Hematopoietic multipotent progenitor cell treated with erythropoietin and hydrocortisone succinate and interleukin-3 and kit ligand, for 6 days (in vitro differentiated cells): ENCODE measurements at places on chromosomes 7 and 10.
A peak's percentile ranks its signal among the peaks of the same experiment; 100 is the strongest.

GRCh38 chr10:100656454-100656853 is 88.9 kb upstream of the PAX2 start:
- DNase-seq: no peak

GRCh38 chr7:2116989-2117591 is 115.7 kb downstream of the MAD1L1 start:
- peak; percentile 68 for DNase-seq

DNA sequence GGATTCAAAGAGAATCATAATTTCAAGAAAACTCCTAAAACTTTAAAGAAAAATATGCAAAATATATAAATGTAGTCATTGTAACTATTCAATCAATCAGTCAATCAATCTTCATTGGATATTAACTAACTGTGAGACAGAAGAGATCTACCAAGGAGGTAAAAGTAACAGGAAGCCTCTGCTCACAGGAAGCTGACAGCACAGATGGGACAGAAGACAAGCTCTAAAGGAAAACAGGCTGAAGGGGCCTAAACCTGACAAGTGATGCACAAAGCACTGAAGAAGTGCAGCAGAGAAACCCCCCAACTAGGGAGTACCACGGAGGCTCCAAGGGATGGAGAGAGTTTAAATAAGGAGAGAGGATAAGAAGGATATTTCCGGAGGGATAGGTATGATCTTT is 173.0 kb downstream of the SKAP2 start:
- no peak for DNase-seq

DNA sequence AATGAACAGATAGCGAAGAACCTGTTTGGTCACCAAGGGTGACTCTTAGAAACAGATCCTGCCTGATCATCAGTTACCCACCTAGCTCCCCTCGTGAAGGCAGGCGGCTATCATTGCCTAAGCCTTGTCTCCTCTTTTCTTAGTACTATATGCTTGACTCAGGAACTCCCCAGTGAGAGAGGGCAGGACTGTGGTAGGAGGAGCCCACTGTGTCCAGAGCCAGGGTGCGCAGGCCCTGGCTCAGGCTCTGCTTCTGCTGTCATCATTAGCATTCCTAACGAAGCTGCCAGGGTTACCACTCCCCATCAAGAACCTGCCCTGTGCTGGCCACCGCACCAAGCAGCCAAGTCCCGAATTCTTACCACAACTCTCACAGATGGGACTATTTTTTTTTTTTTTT is 160.8 kb downstream of the CHN2 start:
- no peak for DNase-seq

DNA sequence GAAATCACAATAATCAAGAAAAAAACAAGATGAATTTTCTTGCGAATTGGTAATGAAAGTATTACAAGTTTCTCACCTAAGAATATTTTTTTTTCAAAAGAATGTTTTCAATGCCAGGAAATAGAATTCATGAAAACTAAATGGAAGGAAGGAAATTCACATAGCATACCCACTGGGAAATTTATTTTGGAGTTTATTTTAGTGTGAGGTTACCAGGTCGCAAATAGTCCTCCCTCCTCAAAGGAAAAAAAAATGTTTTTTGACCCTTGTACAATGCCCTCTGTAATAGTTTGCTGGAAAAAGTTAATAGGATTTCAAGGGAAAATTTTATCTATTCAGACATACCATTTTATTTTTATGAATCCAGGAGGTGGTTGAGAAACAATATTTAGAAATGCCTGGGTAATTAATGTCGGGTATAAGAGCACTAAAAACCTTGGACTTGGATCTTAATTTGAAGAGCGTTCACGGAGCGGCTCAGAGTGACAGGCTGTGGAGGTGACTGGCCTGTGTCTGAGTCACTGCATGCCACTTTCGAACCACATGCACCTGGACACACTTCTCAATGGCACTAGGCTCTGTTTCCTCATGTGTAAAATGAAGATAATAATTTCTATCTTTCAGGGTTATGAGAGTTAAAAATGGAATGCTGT is 28.2 kb downstream of the CUBN start:
- DNase-seq: no peak

DNA sequence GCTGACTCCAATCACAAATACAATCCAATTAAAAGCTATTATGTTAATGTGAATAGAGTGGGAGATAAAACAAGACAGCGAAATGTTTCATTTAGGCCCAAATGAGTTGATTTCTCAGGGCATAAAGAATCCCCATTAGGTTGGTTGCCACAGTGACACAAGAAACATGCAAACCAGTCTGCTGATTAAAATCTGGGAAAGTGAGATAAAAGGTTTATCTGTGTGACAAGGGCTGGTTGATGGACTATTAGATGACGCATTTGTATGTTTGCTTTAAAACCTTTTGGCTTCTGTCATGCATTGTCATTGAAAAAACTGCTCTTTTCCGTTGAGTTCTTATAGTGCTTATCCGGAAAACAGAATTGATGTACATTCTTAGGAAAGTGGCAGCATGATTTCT is 658.2 kb downstream of the GATA3 start:
- DNase-seq: no peak

DNA sequence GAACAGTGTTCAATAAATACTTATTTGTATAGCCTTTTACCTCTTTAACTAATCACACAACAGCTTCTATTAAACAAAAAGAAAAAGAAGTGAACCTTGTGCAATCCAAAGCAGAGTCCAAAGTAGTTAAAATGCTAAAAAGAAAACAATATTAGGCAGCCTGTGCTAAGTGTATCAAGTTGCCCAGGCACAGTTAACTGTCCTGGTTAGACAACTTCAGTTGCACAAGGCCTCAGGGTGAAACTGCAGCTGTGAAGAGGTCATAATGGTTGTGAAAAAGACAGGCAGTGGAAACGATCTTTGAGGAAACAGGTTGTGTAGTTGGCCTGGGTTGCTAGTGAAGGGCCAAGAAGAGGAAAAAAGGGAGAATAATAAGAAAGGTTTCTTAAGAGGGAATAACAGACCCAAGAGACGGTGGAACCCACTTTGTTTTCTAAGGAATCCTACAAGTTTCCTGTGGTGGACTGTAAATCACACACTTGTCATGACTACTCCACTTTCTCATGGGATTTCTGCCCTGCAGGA is 6.0 kb upstream of the CROT start:
- peak; percentile 34 for DNase-seq

DNA sequence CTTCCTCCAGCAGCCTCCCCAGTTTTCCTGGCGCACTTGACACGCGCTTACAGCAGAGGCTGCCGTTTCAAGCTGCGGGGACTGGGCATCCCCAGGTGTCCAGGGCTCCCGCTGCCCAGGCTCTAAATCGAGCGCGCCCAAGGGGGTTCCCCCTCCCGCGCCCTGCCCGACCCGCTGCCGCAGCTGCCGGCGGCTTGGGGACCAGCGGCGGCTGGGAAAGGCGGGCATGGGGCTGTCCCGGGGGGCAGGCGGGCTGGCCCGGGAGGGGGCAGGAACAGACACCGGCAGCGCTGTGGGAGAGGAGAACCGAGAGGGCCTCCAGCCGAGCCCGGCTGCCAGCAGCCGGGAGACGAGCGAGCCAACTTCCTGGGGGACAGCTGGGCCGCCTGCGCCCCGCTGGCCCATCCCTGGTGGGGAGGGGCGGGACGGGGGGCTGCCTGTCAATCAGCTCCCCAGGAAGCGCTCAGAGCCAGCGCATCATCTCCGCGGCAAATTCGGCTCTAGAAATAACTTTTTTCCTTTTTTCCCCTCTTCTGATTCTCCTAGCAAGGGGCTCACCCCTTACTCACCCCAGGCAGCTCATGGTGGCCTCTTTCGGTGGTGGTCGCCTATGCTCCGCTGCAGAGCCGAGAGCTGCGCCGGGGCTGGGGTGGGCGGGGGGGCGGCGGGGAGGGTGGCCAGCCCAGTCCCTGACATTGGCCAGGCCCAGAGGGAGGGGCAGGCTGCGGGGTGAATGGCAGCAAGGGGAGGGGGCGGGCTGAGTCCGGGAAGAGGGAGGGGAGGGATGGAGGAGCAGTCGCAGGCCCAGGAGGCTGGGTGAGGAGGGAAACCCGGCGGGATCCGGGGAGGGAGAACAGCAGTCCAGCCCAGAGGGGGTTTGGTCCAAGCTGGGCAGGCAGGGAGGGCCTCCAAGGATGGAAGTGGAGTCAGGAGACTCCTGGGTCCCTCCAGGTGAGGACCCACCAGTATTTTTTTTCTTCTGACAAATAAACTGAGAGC is 14.7 kb downstream of the GRID2IP start:
- DNase-seq: no peak

- DNase-seq: no peak
These were observed 134.4 kb upstream of the AGK start for GRCh38 chr7:141416650-141417270.

DNA sequence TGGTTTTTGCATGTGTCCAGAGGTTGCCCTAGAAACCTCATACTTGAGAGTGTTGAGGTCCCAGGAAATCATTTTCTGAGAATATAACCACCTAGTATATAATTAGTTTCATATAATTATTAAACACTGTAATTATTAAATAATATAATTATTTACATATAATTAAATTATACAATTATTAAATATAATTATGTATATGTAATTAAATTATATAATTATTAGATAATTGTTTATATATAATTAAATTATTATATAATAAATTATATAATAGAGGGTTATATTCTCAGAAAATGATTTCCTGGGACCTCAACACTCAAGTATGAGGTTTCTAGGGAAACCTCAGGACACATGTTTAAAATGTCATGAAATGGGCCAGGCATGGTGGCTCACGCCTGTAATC is 27.6 kb downstream of the SCRN1 start:
- DNase-seq: no peak

GRCh38 chr10:49096890-49097445 is 18.4 kb downstream of the VSTM4 start:
- DNase-seq: no peak

DNA sequence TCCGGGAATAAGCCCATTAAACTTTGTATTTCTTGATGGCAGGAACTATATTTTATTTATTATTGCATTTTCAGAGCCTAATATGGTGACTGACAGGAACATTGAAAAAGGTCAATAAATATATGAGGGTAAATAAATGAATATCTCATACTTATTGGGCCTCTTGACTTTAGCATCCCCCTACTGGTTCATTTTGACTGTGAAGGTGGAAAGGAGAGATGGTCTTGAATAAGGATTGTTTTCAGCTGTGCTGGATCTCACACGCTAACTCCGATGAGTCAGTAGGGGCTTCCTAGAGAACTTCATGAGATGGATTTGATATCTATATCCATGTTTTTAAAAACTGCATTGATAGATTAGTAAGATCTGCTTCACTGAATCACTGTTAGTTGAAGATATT is 1026.0 kb downstream of the REEP3 start:
- DNase-seq: no peak

DNA sequence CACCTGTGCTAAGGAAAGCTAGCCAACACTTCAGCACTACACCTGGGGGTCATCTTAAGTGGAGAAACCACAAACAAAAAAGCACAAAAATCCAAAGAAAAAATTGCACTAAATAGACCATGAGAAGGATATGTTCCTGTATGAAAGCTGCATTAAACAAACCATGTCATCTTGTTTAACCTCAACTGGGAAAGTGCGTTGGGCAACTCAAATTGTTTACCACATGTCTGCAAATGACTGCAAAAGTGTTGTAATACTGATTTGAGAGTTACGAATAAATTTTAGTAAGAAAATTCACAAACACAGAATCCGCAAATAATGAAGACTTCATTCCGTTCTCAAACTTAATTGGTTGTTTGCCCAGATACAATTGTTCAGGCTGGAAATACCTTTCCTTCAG is 111.9 kb upstream of the EGFR start:
- DNase-seq: no peak

GRCh38 chr7:87712571-87712970 is 84.4 kb downstream of the RUNDC3B start:
- DNase-seq: no peak

DNA sequence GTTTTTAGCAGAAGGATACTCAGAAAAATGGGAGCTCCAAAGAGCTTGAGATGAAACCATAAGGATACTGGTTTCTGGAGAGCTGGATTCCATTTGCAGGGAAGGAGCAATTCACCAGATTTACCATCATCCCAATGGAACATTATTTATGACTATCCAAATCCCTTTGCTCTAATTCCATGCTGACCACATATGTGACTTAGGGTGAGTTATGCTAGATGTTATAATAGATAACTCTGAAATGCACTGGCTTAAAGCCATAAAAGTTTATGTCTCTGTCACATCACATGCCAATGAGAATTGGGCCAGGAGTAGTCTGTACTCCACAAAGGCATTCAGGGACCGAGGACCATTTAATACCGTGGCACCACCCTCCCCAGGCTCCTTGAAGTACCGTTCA is 185.2 kb downstream of the SKIDA1 start:
- no peak for DNase-seq

DNA sequence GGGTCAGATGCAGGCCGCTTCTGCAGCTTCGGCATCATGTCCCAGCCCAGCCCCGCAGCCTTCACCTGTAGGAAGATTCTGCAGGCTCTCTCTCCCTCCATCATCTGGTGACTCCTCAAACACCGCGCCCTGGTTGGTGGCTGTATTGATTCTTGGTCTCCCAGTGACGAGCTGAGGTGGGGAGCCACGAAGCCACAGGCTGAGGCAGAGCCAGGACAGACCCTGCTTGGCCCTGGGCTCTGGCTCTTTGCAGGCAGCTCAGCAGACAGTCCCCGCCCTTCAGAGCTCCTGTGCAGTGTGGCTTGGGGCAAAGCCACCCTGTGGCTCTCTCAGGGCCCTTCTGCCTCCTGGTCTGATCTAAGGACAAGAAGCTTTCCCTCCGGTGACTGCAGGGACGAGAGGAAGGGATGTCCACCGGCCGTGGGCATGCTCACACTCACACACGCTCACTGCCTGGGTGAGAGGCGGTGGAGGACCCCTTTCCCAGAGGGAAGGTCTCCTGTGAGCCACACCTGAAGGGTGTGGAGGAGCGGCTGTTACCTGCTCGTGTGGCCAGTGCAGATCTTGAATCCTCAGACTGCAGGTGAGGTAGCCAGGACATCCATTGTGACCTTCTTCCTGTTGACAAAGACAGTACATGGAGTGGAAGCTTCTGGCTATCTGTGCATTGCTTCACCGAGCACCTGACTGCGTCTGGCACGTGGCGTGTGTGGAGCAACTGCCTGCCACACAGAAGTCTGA is 79.6 kb downstream of the INPP5A start:
- DNase-seq: no peak

- DNase-seq: no peak
These were observed 671.0 kb upstream of the FZD8 start for GRCh38 chr10:36313142-36313541.

DNA sequence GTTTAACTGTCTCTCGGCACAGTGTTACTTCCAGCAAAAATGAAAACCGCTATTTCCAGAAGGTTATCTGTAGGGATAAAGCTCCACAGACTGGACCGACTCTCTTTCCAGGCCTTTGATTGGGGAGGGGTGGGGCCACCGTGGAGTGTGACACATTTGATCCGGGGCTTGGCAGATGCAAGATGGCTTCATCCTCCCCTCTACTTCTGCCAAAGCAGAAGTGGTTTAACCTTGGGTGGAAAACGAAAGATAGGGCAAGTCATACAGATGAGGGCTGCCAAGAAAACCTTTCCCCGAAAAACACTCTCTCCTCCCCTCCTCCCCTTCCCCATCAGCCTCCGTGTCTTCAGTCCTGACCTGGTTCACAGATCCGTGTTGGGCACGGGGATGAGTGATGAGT is 139.7 kb upstream of the SH2B2 start:
- peak; percentile 69 for DNase-seq
